ENCODE measurements at places on chromosomes 2 and 18. TPM values are rescaled to one million over a fixed set of nuclear protein-coding genes. Genes with fewer than 3 reads are reported as not detected.

DNA sequence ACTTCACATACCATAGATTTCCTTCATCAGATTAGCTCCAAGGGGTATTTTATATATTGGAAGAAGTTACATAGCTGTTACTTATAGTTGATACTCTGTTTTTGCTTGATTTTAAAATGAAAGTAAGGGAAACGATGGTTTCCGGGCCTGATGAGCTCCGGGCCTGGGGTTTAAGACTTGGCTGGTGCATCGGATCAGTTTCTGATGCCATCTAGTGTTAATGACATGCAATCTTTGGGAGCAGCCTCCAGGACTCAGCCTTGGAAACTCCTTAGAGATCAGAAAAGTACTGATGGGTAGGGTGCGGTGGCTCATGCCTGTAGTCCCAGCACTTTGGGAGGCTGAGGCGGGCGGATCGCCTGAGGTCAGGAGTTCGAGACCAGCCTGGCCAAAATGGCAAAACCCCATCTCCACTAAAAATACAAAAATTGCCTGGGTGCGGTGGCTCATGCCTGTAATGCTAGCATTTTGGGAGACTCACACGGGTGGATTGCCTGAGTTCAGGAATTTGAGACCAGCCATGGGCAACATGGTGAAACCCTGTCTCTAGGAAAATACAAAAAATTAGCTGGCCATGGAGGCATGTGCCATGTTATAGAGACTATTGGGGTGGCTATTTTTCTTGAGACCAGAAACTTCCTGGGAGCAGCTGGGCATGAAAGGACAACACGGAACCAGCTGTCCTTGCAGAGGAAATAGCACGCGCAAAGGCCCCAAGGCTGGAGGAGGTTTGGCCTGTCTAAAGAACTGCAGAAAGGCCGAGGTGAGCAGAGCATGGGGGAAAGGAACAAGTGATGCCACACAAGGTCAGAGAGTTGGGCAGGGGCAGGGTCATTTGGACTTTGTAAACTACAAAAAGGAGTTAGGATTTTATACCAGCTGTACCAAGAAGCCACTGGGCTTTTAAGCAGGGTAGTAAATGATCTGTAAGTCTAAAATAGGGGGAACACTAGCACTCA lies 46.9 kb upstream of the CNOT11 start:
- peak; percentile 71 for DNase-seq

GRCh38 chr2:3480352-3481010 lies 38.9 kb downstream of the ADI1 start:
- DNase-seq: no peak

- no peak for DNase-seq
Measured at GRCh38 chr2:42848726-42849290, 56.4 kb upstream of the HAAO start.

CD8B gene
- total RNA-seq: not detected

- DNase-seq: no peak
Measured at GRCh38 chr18:12401881-12402280, 5.8 kb upstream of the PRELID3A start.

RAB27B gene
- total RNA-seq: 3.9 TPM

TUBB8B gene
- total RNA-seq: not detected

GRCh38 chr2:46495231-46496030 lies 16.1 kb downstream of the TMEM247 start:
- no peak for DNase-seq

- no peak for DNase-seq
Measured at GRCh38 chr2:9076210-9076609, 72.7 kb upstream of the MBOAT2 start.

GRCh38 chr2:19878268-19879046 lies 23.3 kb downstream of the TTC32 start:
- DNase-seq: no peak

- DNase-seq: no peak
Measured at GRCh38 chr2:144215701-144216675, 303.9 kb downstream of the ZEB2 start.

SPHKAP gene
- not detected for total RNA-seq

RHBDD1 gene
- 25.3 TPM for total RNA-seq

DNA sequence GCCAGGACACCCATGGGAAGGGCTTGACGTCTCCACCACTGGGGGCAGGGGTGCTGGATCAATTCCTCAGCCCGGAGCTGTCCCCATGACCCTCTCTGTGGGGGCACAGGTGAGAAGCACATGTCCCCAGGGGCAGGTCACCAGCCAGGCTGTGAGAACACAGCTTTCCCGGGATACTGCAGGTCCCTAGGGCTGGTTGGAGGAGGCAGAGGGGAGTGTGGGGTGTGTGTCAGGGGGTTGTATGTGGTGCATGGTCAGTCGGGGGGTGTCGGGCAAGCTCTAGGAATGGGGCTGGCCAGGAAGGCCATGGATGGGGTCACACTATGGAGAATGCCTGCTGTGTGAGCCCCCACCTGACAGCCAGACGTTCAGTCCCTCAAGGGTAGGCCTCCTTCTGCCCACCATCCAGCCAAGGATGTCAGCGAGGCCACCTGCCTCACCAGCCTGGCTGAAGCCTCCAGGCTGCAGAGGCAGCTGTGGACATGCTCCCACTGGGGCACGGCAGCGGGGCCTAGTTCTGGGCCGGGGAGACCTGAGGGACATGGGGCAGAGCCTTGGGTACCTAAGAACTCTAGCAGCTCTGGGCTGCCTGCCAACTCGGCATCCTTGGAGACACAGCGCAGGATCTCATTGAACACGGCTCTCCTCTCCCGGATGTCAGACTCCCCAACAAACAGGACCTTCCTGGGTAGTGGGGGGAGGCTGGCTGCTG lies 10.3 kb downstream of the HS1BP3 start:
- DNase-seq: no peak

DNA sequence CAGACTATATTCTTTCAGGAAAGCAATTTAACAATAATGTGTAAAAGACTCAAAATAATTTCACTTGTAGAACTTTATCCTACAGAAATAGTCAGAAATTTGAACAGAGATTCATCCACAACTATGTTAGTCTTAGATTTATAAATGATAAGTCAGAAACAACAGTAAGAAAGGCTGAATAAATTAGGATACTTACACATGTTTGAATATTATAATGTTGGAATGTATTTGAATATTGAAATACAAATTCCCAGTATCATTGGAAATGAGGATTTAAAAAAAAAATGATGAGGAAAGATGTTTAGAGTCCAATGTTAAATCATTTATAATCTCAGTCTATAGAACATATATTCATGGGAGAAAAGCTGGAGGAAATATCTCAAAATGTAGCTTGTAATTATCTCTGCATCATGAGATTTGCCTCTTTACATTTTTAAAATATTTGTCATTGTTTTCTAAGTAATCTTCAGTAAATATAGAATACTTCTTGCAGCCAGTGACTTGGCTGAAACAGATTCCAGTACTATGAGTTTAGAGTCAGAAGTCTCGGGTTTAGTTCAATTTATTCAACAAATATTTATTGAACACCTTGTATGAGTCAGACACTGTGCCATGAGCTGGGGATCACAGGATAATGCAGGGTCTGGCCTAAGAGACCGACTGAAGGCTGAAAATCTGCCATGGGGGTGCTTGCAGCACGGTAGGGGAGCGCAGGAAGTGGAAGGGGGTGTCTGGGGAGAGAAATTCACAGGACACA lies 32.3 kb downstream of the CXCR4 start:
- no peak for DNase-seq

COLEC11 gene
- 0.31 TPM for total RNA-seq

KCNG3 gene
- 4.3 TPM for total RNA-seq

GRCh38 chr2:140891614-140892212 lies 1239.1 kb downstream of the LRP1B start:
- DNase-seq: no peak

DNA sequence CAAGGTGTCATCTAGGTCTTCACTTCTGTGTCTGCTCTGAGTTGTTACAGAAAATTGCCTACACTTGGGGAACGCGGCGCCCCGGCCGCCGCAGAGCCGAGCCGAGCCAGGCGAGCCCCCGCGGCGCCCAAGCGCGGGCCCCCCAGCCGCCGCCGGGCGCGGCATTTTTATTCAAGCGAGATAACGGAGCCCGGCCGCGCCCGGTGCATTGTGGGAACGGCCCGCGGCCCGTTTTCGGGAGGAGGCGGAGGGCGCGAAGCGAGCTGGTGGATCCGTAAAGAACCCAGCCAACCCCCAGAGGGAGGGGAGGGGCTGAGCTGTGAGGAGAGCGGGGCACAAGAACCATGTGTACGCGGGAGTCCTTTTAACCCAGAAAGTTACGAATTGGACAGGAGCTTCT lies 191.8 kb downstream of the FTCDNL1 start:
- DNase-seq: no peak

DNA sequence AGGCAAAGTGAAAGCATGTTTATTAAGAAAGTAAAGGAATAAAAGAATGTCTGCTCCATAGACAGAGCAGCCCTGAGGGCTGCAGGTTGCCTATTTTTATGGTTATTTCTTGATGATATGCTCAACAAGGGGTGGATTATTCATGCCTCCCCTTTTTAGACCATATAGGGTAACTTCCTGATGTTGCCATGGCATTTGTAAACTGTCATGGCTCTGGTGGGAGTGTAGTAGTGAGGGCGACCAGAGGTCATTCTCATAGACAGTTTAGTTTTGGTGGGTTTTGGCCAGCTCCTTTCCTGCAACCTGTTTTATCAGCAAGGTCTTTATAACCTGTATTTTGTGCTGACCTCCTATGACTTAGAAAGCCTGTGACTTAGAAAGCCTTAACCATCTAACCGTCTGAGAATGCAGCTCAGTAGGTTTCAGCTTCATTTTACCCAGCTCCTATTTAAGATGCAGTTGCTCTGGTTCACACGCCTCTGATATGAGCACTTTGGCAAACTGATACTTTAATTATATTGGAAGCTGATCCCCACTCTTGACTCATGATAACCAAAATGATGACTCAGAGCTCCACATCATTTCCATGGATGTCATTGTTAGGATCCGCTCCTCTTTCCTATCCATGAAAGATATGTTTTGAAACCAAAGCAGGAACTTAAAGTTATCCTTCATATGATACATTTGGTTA lies 14.5 kb upstream of the ERMN start:
- DNase-seq: no peak

ELOA2 gene
- total RNA-seq: not detected

- DNase-seq: no peak
Measured at GRCh38 chr2:111226876-111227700, 106.4 kb downstream of the BCL2L11 start.

GRCh38 chr2:7264791-7265190 lies 347.6 kb downstream of the RNF144A start:
- no peak for DNase-seq

ANXA4 gene
- total RNA-seq: 183 TPM

DNA sequence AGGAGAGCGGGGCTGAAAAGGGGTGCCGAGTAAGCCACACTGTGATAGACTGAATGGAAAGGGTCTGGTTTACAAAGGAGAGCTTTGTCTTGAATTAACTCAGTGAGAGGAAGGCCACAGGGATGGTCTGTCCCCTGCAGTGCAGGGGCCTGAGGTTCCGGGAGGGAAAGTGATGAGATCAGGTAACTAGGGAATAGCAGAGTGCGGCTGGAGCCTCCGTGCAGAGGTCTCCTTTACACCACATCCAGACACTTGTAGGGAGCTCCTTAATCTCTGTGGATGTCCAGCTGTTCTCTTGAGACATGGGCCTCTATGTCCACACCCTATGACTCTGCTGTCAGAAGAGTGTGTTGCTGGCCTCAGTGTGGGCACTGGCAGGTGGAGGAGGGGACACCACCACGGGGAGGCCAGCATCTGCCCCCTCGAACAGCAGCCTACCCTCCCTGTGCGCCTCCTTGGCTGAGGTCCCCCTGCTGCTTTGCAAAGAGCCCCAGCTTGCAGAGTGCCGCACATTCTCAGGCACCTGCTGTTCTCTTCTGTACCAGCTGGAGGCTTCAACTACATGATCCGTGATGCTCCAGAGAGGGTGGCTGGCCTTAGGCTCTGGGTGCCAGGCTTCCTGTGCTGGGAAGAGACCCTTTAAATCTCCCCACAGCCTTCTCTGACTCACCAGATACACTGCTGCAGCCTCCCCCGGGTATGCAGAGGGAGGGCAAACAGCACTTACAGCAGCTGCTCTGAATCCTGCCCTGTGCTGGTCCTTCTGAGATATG lies 25.9 kb downstream of the ENOSF1 start:
- no peak for DNase-seq

GRCh38 chr2:54591551-54591950 lies 131.9 kb upstream of the EML6 start:
- DNase-seq: no peak

GRCh38 chr2:238020816-238021215 lies 40.0 kb upstream of the SCLY start:
- DNase-seq: no peak

DNA sequence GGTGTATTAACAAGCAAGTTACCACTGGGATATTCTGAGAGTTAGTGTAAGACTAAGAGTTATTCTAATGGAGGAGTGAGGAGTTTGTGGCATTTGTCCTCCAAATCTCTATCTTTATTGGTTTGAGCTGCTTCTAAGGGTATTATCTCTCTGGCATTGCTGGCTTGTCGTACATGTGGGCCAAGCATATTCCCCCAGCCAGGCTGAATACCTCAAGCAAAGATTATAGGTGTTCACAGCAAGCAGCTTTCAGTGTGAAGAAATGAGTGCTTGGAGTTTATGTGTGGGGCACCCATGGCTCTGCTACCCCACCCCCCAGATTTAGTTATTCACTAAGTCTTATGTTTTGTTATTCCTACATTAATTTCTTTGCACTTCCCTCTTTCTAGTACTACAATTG lies 193.6 kb upstream of the FANCL start:
- no peak for DNase-seq

CAPN13 gene
- total RNA-seq: not detected

DNA sequence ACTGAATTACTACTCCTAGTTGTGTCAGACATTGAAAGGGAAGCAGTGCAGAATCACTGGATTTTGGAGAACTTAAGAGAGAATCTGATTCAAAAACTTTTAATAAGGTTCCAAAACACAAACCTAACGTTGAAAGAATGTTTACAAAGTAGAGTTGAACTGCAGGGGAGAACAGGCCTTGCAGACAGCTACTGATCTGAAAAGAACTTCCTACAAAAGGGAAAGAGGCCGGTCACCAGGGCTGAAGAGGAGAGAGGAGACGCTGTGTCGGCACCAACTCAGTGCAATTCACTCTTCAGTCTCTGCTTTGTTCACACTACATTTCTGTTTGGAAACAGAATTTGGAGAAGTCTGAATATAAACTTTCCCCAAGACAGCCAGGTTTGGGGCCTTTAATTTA lies 124.0 kb downstream of the GAREM1 start:
- DNase-seq: no peak

GRCh38 chr2:29110916-29111535 lies 4.2 kb upstream of the CLIP4 start:
- no peak for DNase-seq

GRCh38 chr2:28613633-28614501 lies 118.0 kb downstream of the PLB1 start:
- no peak for DNase-seq

- no peak for DNase-seq
Measured at GRCh38 chr2:120759543-120760331, 24.1 kb downstream of the GLI2 start.

C2orf72 gene
- total RNA-seq: 3.2 TPM

CDH19 gene
- total RNA-seq: not detected

ICA1L gene
- 6.4 TPM for total RNA-seq

EFR3B gene
- total RNA-seq: 8.9 TPM

DNA sequence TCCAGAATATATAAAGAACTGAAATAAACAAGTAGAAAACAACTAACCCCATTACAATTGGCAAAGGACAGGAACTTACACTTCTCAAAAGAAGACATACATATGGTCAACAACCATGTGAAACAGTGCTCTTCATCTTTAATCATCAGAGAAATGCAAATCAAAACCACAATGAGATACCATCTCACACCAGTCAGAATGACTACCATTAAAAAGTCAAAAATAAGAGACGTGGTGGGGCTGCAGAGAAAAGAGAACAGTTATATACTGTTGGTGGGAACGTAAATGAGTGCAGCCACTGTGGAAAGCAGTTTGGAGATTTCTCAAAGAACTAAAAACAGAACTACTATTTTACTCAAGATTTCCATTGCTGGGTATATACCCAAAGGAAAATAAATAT lies 1696.3 kb upstream of the TMEFF2 start:
- DNase-seq: no peak
